ENCODE measurements at places on chromosomes 1 and 21.

DNA sequence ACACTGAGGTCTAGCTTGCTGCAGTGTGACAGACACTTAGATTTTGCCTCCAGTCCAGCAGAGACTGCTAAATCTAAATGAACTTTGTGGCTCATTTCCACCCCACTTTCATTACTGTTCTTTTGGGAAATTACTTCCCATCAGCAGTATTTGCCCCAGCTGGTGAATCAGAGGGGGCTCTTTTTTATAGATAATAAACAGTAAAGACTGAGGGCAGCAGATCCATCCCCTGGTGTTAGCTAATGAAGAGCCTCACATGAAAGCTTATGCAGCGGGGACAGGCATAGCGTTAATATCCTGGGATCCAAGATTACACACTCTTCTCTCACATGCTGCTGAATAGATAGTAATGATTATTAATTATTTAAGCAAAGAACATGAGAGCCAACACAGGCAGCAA, 6.4 kb upstream of the CTNNBIP1 start:
- ATAC-seq, result no peak

GRCh38 chr21:23524685-23525084, 2082.6 kb downstream of the MRPL39 start:
- no peak for ATAC-seq

DNA sequence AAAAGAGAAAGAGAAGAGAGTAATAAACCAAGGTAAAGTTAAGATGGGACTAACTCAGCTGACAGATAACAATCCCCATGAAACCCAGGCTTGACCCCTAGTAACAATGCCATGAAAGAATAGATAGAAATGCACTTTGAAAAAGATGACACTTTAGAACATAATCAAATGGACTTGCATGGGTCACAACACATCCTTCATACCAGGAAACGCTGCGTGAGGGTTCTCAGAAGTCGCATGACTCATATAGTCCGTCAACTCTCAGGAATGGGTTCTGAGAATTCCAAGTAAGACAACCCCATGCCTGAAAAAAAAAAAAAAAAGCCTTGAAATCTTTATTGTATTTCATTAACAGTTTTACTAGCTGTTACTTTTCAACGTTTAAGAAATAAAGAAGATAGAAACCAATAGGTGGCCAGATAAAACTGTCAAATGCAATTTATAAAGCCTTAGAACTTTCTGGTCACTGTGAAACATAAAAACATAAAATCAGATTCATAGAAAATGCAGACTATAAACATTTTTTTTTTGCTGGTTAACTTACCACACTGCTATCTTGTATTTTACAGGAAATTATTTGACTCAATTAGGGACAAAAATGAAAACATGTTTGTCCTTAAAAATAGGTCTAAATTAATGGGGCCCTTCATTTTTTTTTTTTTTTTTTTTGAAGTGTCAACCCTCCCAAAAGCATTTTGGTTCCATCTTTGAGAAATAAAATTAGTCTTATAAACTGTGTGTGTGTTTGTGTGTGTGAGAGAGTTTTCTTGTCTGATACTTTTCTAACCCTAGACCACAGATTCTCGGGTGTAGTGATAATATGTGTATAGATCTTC, 202.1 kb downstream of the NCAM2 start:
- peak; percentile 20 for ATAC-seq

DNA sequence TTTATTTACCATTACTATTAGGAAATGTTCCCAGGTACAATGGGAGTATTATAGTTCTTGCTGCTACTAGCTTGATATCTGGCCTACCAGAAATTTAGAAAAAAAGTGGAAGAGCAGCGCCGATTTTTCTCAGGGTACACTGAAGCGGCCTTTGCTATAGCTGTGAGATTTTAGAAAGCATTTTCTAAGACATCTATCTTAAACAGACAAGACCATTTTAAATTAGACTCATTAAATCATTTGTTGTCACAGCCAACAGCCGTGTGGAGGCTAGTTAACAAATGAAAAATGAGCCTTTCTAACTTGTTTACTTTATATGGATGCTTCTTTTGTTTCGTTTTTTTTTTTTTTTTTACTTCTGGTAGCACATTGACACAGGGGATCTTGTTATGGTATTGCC, 183.2 kb upstream of the ZRANB2 start:
- no peak for ATAC-seq

- no peak for ATAC-seq
Observed at GRCh38 chr21:40404396-40404800, 442.6 kb downstream of the DSCAM start.

DNA sequence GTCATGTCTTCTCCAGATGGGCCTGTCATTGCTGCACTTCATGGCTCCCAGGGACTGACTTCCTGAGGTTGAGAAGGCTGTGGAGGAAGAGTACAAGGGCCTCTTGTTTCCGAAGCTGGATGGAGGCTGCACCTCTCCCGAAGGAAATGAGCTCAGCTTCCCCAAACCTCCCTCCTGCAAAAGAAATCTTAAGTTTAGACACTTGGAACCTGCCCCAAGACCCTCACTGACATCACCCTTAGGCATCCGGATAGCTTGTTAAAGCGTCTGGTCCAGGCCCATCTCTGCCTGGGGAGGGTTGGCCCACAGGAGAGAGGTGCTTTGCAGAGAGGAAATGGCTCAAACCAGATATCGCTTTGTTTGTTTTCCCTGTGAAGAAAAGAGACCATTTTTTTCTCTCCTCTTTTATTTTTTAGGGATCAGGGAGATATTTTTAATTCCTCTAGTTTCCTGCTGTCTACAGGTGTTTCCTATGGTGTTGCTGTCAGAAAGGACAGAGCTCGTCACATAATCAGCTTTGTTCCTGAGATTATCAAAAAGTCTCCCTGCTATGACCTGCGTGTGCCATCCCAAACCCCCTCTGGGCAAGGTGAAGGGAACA, 25.0 kb downstream of the RCSD1 start:
- ATAC-seq, result no peak

DNA sequence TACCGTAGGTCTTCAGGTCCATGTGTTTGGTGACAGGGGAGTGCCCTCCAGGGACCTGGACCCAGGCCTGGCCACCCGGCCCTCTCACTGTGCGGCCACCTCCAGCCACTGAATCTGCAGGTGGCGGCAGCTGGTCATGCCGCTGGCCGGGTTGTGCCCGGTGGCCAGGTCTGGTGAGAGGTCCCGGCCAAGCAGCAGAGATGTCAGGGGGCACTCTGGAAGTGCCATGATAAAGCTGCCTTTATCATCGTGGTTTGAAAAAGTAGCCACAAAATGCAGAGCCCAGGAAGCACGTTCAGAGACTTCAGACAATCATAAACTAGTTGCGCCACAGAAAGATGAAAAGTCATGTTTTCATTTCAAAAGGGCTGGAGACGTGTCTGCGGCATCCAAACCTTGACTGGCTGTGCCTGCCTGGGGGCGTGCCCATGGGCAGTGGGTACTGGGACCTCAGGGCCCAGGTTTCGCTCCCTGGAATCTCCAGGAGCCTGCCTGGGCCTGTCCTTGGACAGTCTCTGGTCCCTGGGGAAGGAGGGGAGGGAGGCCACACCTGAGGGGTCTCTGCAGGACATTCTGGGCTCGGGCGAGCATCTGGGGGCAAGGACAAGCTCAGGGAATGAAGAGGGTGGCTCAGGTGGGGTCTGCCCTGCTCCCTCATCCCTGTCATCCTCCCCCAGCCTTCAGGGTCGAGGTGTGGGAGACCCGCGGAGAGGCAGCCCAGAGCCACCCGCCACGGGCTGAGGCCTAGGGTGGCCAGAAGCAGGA, 44.9 kb downstream of the COL18A1 start:
- ATAC-seq, result no peak

DNA sequence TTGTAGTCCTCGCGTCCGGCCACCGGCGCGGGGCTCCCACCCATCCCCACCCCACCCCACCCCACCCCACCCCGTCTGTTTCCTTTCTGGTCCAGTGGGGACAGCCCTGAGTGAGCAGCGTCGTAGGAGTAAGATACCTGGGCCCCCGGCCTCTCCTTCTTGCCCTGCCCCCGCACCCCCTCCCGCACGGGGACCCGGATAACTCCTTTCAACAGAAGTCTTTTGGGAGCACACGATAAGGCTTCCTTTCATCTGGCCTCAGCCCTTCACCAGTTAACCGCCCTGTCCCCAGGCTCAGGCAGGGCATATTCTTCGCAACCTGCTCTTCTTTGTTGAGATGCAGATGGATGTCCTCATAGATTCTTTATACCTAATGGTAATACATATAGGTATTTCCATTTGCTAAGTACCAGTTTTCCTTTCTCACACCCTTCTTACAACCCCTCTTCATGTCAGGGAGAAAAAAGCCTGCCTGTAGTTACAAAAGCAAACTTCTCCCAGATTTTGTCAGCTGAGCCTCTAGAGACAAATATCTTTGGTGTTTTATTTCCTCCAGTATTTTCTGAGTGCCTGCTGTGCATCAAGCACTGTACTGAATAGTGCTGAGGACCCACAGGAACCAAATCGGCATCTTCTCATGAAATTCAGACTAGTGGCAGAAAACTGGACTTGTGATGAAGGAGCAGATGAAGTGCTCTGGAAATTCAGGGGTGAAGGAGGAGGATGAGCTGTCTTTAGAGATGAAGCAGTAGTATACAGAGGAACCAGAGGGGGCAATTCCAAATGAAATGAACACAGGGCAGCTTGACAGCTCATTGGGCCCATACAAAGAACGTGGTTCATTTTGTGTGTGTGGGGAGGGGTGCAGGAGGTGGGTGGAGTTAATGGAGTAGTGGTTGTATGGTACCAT, 33.6 kb downstream of the SLC2A1 start:
- ATAC-seq, result peak; percentile 1

DNA sequence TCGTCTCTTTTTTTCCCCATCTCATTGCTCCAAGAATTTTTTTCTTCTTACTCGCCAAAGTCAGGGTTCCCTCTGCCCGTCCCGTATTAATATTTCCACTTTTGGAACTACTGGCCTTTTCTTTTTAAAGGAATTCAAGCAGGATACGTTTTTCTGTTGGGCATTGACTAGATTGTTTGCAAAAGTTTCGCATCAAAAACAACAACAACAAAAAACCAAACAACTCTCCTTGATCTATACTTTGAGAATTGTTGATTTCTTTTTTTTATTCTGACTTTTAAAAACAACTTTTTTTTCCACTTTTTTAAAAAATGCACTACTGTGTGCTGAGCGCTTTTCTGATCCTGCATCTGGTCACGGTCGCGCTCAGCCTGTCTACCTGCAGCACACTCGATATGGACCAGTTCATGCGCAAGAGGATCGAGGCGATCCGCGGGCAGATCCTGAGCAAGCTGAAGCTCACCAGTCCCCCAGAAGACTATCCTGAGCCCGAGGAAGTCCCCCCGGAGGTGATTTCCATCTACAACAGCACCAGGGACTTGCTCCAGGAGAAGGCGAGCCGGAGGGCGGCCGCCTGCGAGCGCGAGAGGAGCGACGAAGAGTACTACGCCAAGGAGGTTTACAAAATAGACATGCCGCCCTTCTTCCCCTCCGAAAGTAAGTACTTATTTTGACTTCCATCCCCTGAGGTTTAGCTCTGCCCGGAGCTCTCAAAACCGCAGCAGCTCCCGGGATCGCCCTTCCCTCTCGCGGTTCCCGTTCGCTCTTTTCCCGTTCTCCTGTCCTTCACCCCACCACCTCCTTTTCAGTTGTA, 1.5 kb downstream of the TGFB2 start:
- no peak for ATAC-seq

GRCh38 chr1:228352677-228353481, 53.8 kb downstream of the TRIM11 start:
- no peak for ATAC-seq

GRCh38 chr1:38113159-38113666, 66.6 kb upstream of the POU3F1 start:
- no peak for ATAC-seq

GRCh38 chr1:97144527-97144926, 422.9 kb downstream of the PTBP2 start:
- no peak for ATAC-seq

DNA sequence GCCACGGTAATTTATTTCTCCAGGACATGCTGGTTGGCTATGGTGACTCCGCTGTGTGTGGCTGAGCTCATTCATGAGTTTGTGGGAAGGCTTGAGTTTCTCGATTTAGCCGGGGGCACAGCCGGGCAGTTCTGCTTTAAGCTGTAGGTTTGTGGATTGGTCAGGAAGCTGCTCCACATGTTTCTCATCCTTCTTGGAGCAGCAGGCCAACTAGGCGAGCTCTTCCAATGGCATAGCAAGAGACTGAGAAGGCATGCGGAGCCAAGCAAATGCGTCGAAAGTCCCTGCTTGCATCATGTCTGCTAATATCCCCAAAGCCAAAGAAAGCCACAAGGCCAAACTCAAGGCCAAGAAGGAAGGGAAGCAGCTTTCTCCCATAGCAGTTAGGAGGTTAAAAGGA, 71.6 kb upstream of the GREM2 start:
- ATAC-seq, result no peak

- ATAC-seq, result no peak
Observed at GRCh38 chr1:71869326-71869725, 413.0 kb downstream of the NEGR1 start.

- ATAC-seq, result no peak
Observed at GRCh38 chr21:39713905-39714304, 31.1 kb upstream of the IGSF5 start.

DNA sequence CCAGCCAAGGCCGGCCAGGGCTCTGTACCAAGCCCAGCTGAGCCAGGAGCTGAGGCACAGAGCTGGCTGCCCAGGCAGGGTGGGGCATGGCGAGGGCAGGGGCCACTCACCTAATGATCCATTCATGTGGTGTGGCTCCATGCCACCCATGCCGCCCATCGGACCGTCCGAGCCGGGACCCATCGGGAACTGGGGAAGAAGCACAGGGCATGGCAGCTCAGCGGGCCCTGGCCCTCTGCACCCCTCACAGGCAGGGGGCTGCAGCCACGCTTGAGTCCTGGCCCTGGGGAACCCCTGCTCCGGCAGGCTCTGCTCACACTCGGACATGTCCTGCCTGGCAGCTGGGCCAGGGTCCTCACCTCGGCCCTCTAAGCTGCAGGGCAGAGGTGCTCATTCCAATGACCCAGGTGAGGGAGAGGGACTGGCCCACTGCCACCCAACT, 28.7 kb downstream of the MRPL37 start:
- ATAC-seq, result no peak

- no peak for ATAC-seq
Observed at GRCh38 chr1:11842154-11843041, 5.2 kb downstream of the NPPA start.

DNA sequence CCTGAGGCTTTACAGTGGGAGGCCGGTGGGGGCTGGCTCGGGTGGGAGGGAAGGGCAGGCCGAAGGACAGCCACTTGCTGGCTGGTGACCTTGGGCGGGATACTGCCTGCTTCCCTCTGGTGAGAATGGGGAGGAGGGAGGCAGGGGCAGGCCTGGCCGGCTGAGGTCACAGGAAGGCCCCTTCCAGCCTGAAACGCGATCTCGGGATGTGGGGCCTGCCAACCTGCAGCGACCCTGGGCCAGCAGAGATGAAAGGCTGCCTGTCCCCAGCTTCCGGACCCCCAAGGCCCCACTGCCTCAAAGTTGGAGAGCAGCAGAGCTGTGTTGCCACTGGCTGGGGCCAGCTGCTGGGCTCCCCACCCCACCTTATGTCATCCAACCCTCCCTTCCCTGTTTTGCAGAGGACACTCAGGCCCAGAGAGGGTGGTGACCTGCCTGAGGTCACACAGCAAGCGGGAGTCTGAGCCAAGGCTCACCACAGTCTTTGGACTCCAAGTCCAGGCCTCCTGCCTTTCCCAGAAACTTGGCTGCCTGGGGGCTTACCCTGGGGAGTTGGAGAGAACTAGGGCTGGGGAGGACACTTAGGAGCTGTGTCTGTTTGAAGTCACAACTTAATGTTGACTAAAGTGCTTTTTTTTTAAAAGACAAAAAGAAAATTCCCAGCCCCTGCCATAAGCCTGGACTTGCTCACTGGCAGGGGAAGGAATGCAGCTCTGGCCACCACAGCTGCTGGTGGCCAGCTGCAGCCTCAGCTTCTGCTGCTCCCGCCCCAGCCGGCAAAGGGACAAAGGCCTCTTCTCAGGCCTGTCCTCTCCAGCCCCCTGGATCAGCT, 14.8 kb upstream of the WASF2 start:
- no peak for ATAC-seq

- ATAC-seq, result no peak
Observed at GRCh38 chr1:161921990-161922389, 101.7 kb downstream of the OLFML2B start.

All from activated CD4-positive, CD25-positive, alpha-beta regulatory T cell treated with anti-CD3 and anti-CD28 coated beads, Interleukin-2, amount 50 U/mL, for 24 hours (primary cell).